CD8-positive, alpha-beta memory T cell (primary cell): ENCODE measurements at places on chromosomes 7 and 10. TPM values are rescaled to one million over a fixed set of nuclear protein-coding genes. Genes with fewer than 3 reads are reported as not detected.

The TMEM236 gene
- 0.11 TPM for total RNA-seq

DNA sequence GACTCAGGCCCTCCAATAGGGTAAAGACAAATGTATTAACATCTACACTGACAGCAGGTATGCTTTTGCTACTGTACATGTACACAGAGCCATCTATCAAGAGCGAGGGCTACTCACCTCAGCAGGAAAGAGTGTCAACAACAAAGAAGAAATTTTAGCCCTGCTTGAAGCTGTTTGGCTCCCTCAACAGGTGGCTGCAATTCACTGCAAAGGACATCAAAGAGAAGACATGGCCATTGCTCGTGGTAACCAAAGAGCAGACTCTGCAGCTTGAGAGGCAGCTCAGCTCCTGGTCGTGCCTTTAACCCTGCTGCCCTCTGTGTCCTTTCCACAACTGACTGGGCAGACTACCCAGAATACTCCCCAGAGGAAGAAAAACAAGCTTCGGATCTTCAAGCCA lies 5.1 kb downstream of the AKR1B15 start:
- no peak for DNase-seq

DNA sequence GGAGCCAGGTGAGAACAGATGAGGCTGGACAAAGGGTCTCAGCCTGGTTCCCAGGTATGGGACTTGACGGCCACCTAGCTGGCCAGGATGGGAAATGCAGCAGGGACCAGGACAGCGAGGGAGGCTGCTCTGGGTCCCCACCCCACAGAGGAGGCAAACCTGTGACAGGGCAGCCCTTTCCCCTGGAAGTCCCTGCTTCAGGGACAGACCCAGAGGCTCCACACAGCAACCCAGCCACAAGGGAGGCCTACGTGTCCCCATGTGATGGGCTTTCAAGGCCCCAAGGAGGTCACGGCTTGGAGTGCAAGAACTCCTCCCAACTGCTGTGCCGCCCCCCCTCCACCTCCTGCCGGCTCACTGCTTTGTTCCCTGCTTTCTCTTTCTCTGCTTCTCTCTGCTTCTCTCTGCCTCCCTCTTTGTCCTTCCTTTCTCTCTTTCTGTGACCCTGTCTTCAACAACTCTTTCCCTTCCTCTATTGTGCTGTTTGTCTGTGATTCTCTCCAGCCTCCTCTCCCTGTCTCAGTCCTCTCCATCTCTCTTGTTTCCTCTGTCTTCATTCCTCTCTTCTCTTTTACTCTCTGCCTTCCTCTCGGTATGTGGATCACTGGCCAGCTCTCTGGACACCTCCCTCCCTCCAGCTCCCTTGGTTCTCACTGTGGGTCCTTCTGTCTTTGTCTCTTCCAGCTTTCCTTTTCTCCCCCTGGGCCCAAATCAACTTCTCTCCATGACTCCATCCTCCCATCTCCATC lies 9.6 kb upstream of the EIF5AL1 start:
- DNase-seq: no peak

- DNase-seq: no peak
Measured at GRCh38 chr10:43945094-43945730, 296.5 kb upstream of the ZNF32 start.

The DPY19L1 gene
- total RNA-seq: 15.9 TPM

The ADAMTS14 gene
- total RNA-seq: not detected
